Neural crest cell (in vitro differentiated cells): ENCODE measurements at places on chromosomes 11 and 22. TPM values are rescaled to one million over a fixed set of nuclear protein-coding genes. Genes with fewer than 3 reads are reported as not detected.

The GLYATL2 gene
- total RNA-seq = 2.3 and 2.4 TPM in 2 replicates

GRCh38 chr11:67248653-67249052, 17.6 kb upstream of the GRK2 start:
- no peak for DNase-seq

GRCh38 chr11:108592591-108593213, 866 bp downstream of the EXPH5 start:
- DNase-seq = peak; percentile 4

The OR2AG1 gene
- not detected in 2 replicates for total RNA-seq

The PRR33 gene
- not detected in 2 replicates for total RNA-seq

GRCh38 chr11:126834573-126834972, 166.0 kb downstream of the KIRREL3 start:
- no peak for DNase-seq

The MS4A12 gene
- total RNA-seq = not detected in 2 replicates

- DNase-seq = no peak
These were observed 26.9 kb upstream of the ALKBH3 start for GRCh38 chr11:43853781-43854180.

DNA sequence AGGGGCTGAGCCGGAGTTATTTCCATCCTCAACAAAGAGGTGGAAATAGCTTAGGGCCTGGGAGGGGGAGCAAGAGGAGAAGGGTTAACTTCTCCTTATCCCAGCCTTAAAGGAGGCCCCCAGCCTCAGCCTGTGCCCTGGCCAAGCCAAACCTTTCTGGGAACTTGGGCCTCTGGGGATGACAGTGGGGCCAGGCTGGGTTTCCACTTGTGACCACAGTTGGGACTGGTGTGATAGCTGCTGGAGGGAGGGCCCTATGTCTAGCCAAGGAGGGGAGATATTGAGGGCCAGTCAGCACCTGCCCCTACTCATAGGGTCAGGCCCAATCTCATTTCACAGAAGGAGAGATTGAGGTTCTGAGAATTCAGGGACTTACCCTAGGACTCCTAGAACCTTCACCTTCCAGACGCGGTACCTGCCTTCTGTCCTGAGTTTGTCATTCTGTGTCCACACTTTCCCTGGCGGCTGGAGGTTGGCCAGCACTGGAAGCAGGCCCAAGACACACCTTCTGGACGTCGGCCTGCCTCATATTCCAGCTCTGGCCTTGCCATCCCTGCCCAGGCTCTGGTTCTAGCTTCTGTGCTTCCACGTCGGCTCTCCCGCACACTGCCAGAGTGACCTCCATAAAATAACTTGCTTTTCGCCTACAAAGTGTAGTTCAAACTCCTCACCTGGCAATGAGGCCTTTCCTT, 3.1 kb downstream of the RELT start:
- DNase-seq = no peak

DNA sequence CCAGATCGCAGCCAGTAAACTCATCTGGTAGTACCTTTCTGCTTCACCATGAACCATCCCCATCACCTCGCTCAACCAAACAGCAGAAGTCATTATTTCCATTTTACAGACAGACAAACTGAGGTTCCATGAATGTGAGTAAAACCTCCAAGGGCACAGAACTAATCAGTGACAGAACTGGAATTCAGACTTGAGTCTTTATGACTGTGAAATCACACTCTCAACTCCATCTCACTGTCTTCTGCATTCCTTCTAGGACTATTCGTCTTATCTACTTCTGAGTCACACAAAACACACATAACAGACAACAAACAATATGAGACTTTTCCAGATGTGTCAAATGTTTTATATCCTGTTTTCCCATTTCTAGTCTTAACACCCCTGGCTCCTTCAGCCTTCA, 9.3 kb upstream of the NUP50 start:
- DNase-seq = no peak

- no peak for DNase-seq
These were observed 1.9 kb upstream of the CNIH2 start for GRCh38 chr11:66275984-66276612.

- no peak for DNase-seq
These were observed 679.9 kb downstream of the OPCML start for GRCh38 chr11:132852361-132852760.

The APOL1 gene
- total RNA-seq = not detected in 2 replicates

GRCh38 chr11:109945626-109946321, 147.4 kb upstream of the ZC3H12C start:
- DNase-seq = no peak

DNA sequence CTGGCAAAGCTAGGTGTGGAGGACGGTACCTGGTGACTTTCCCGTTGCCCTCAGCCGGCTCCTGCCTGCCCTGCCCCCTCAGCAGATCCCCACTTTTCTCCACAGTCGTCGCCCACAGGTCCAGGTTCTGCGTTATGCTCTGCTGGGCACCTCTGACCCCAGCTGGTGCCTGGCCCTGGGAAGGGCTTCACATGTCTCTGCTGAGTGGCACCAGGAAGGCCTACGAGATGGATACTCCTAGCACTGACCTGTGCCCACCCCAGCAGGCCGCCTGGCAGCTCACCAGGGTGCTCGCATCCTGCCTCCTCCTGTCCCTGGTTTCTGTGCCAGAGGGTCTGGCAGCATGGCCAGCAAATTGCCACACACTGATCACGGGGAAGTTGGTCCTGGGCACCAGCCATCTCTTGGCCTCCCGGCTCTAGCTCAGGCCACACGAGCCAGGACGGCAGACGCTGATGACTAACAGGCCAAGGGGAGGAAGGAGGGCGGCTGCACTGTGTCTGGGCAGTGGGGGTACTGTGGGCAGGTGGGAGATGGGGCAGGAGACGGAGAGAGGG, 13.8 kb downstream of the CARS1 start:
- no peak for DNase-seq

The PKDREJ gene
- total RNA-seq = 0.02 TPM in 1 of 2 replicates, not detected in the other

GRCh38 chr22:35458547-35459422, 58.8 kb downstream of the MCM5 start:
- DNase-seq = no peak

- DNase-seq = no peak
These were observed 243.4 kb downstream of the NXPE2 start for GRCh38 chr11:114921697-114922096.

The GLB1L2 gene
- 15.4 TPM in 2 replicates for total RNA-seq

- DNase-seq = no peak
These were observed 4.0 kb downstream of the RPS13 start for GRCh38 chr11:17073370-17074027.

DNA sequence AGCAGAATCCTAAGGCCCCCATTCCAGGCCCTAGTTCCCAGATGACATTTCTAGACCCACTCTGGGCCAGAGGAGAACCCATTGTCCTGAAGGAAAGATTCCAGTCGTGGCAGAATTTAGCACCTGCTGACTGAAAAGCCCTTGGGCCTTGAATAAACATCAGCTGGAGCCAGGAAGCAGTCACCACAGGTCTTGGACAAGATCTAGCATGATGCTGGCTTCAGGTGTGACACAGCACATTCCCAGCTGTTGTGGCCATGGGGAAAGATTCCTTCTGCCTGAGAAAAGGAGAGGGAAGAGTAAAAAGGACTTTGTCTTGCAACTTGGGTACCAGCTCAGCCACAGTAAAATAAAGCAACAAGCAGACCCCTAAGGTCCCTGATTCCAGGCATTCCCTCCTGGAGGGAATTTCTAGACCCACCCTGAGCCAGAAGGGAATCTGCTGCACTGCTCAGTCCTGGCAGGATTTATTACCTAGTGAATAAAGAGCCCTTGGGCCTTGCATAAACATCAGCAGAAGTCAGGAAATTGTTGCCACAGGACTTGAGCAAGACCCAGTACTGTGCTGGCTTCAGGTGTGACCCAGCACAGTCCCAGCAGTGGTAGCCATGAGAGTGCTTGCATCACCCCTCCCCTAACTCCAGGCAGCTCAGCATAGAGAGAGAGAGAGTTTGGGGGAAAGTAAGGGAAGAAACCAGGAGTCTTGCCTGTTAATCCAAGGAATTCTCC, 42.5 kb upstream of the PAMR1 start:
- DNase-seq = no peak

DNA sequence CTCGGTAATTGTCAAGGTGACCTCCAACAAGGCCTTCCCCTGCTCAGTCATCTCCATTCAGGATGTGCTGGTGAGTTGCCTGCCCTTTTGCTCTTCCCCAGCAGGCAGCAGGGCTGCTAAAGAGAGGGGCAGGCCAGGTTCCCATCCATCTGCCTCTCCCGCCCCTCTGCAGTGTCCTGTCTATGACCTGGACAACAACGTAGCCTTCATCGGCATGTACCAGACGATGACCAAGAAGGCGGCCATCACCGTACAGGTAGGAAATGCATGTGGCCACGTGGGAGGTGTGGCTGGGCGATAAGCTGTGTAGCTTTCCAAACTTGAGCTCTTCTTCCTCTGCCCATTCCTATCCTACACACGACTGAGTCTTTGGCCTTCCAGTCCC, 4.0 kb downstream of the SIDT2 start:
- DNase-seq = no peak

DNA sequence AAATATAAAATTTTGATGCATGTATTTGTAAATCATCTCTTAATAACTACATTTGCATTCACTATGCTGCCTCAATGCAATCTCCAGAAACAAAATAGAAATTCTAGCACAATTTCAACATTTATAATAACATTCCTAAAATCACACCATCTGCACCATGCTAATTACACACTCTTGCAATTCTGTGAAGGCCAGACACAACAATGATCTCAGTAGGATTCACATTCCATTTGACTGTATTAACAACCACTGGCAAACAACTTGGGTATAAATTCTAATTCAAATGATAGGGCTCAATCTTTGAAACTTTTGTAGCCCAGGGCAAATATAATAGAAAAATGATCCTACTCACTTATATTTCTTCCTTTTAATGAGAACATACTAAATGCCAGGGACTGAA, 25.9 kb downstream of the RAB6A start:
- no peak for DNase-seq

GRCh38 chr11:117601006-117601708, 195.9 kb downstream of the DSCAML1 start:
- no peak for DNase-seq

DNA sequence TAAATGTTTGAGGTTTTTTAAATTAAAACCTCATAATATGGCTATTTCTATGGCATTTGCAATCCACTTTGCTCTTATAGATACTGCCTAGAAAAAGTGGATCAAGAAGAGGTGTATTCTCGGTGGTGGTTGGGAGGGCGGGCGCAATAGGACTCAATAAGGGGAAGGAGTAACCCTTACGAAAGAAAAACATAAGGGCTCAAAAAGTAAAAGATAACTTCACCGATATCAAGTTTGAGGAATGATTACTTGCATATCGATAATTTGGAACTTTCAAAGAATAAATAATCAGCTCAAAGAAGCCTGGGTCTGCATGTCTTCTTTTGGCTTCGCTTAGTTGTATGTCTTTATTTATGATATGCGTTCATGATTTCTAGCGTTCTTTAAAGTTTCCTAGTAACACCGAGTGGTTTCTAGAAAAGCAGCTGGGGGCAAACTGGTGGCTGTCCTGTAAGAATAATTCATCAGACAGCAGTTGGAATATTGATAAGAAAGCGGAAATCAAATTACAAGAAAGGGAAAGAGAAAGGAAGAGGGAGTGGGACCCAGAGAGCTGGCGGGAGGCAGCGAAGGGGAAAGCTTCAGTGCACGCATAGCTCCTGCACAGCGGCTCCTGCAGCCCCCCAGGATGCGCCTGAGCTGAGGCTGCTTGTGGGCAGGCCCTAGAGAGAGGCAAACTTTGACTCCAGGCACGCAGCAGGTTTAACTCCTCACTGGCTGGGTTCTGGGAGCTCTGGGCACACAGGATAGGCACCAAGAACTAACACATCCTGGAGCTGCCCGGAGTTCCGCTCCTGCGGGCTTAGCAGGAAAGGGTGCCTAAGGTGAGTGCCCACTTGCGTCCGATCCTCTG, 9.1 kb upstream of the FLI1 start:
- no peak for DNase-seq

The CDC42BPG gene
- total RNA-seq = 3.0 and 3.5 TPM in 2 replicates

- no peak for DNase-seq
These were observed at the start of gene MMP10 for GRCh38 chr11:102780491-102780918. Gene MMP10 (minus strand): TSS chr11:102780628. CDS start chr11:102780591, 37 bp downstream.

DNA sequence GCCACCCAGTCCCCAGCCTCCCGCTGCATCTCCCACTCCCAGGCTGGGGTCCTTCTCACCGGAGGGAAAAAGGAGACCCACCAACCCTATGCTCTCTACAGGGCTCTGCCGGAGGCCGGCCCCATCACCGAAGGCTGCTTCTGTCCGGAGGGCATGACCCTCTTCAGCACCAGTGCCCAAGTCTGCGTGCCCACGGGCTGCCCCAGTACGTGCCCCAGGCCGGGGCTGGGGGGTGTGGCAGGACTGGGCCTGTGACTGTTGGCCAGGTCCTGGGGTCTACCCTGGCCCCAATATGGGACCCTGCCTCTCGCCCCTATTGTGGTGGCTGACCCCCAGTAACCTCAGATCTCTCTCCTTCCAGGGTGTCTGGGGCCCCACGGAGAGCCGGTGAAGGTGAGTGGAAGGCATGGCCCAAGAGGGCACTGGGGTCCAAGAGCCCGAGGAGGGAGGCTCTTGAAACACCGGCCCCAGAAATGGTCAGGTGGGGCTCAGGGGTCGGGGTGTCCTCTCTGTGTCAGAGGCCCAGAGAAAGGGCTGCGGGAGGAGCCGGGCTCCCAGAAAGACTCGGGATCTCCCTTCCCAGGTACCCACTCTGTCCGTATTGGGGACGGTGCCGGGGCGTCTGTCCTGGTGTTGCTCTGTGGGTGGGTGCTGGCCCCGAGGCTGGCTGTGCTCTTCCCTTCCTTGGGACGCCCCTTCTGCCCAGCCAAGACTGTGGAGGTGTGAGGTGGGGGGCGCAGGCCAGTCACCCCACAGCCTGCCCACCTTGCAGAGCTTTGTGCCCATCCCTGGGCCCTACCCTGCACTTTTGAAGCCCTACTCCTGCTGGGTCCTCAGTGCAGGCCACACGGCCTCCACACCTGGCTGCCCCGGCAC, 26.1 kb upstream of the MUC5B start:
- DNase-seq = no peak

- DNase-seq = no peak
These were observed 80.9 kb upstream of the OR9Q1 start for GRCh38 chr11:57942808-57943207.

- no peak for DNase-seq
These were observed 339 bp upstream of the TRIM21 start for GRCh38 chr11:4393858-4394223.

The PRR5L gene
- 6.6 and 7.7 TPM in 2 replicates for total RNA-seq

- no peak for DNase-seq
These were observed 310 bp downstream of the TCF20 start for GRCh38 chr22:42270176-42270509.

The KRTAP5-2 gene
- total RNA-seq = not detected in 2 replicates

The EXPH5 gene
- total RNA-seq = 0.68 TPM in 2 replicates

GRCh38 chr11:111466615-111467014, 45.6 kb downstream of the BTG4 start:
- no peak for DNase-seq

The NRGN gene
- total RNA-seq = 30.3 and 30.7 TPM in 2 replicates

The NLRP14 gene
- total RNA-seq = 0.30 and 0.51 TPM in 2 replicates

DNA sequence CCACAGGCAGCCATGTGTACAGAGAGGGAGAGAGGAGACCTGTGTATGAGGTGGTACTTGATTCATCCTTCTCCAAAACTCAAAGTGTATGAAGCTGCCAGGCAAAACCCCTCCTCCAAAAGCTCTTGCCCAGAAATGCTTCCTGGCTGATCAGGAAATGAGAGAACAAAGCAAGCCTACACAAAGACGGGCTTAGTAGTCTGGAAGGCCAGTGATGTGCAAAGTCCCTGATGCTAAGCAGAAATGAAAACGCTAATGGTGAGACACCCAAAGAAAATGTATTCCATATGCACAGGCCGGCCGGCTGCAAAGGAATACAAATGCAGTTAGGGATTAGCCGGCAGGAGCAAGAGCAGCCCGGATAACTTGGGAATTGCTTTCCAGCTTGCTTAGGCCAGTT, 234.9 kb upstream of the CADM1 start:
- no peak for DNase-seq

- DNase-seq = no peak
These were observed 169.4 kb upstream of the ZBED5 start for GRCh38 chr11:11027288-11027687.

GRCh38 chr11:100105255-100105981, 581.7 kb upstream of the ARHGAP42 start:
- no peak for DNase-seq
